ENCODE measurements at places on chromosomes 3 and 15. TPM values are rescaled to one million over a fixed set of nuclear protein-coding genes. Genes with fewer than 3 reads are reported as not detected.

The FAM3D gene
- total RNA-seq, result not detected

The PLA2G4D gene
- not detected for total RNA-seq

The MFN1 gene
- total RNA-seq, result 52.6 TPM

The STIMATE gene
- total RNA-seq, result 14.6 TPM

The FEZF2 gene
- not detected for total RNA-seq

The LRRC2 gene
- 114 TPM for total RNA-seq

The NRROS gene
- 2.9 TPM for total RNA-seq

The IL17RE gene
- total RNA-seq, result 3.2 TPM

DNA sequence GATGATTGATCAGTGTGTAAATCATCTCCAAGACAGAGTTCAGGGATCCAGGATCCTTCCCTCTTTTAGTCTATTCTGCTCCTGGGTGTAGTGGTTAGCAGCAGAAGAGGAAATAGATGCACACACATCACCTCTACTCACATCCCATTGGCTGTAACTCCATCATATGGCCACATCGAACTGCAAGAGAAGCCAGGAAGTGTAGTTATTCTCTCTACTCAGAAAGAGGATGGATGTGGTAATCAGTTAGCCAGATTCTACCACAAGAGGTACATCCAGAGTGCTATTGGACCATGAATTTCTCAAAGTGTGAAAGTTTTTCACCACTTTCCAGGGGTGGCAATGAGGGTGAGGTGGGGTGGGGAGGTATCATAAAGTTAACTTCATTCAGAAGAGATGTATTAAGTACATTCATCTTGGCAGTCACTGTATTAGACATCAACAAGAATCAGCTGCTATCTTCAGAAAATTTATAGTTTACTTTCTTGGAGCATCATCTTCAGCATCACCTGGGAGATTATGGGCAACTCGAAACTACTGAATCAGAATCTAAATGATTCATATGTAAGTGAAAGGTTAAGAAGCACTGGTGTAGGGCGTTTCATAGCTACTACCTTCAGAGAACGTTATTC, 60.6 kb upstream of the GAP43 start:
- no peak for DNase-seq

DNA sequence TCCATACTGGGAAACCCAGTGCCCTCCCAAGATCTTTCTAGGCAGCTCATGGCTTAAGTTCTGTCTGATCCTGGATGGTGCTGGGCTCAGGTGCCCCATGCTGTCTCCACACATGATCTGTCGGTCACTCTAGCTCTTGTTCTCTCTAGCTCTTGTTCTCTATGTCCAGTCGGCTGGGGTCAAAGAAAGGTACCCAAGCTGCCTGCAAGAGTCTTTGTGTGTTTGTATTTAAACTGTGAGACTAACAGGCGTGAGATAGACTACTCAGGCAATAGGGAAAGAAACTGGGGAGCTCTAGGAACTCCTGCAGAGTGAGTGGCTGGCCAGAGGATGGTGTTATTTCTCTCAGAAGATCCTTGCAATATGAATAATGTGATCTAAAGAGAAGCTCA, 40.2 kb downstream of the GPR156 start:
- no peak for DNase-seq

DNA sequence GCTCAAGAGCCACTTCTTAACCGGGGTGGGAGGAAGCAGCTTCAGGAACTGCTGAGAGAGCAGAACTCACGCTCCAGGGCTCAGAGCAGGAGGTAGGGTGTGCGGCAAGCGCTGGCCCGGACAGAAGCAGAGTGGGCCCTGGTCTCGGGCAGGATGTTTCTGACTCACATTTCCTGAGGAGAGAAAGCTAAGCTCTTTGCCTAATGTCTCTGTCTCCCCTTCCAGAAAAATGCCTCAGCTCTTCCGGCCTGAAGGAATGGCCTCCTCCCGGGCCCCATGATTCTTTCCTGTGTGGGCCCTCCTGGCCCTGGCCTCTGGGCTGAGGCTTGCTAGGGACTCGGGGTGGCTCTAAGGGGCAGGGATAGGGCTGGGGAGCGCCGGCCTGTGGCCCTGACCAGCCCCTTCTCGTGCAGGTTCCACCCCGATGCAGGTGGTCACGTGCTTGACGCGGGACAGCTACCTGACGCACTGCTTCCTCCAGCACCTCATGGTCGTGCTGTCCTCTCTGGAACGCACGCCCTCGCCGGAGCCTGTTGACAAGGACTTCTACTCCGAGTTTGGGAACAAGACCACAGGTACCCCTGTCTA, 4.1 kb upstream of the STAB1 start:
- DNase-seq, result peak; percentile 65

- DNase-seq, result no peak
Observed at GRCh38 chr3:81643721-81644120, 117.7 kb downstream of the GBE1 start.

GRCh38 chr3:42214565-42215283, 51.3 kb downstream of the CCK start:
- DNase-seq, result no peak

DNA sequence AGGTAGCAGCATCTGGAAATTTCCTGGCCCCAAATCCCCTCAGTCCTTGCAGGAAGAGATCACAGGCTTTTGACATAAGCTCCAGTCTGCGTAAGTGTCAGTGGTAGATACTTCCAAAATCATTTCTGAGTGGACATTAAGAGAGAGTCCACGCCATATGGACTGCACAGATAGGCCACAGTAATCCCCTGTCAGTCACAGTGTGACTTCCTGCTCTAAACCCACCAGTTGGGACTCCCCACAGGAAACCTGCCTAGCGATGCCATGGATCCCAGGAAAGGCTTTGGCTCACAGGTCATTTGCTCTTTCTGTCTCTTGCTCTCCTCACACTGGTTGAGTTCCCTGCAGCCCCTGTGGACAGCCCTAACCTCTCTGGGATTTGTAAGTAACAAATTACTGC, 28.8 kb upstream of the MKRN3 start:
- DNase-seq, result no peak

- peak; percentile 85 for DNase-seq
Observed at GRCh38 chr3:172511783-172512762, 11.2 kb downstream of the TNFSF10 start.

- peak; percentile 47 for DNase-seq
Observed at GRCh38 chr3:16070707-16071106, 103.8 kb upstream of the GALNT15 start.

DNA sequence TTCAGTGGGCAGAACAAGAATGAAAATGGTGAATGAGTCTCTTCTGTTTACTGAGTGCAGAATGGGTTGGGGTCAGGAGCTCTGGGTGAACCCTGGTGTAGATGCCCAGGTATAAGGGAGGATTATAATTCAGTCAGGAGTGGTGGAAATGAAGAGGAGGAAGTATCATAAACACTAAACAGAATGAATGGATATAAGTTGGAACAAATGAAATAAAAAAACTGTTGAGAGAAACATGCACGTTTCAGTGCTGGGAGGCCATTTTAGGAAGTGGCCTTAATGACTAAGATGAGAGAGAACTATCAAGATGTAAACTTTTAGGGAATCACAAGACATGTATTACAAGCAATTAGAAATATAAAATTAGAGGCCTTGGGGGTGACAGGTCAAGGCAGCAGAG, 32.8 kb upstream of the LEKR1 start:
- DNase-seq, result no peak

GRCh38 chr15:57324944-57325679, 51.2 kb upstream of the CGNL1 start:
- no peak for DNase-seq

GRCh38 chr3:100537646-100538338, 45.4 kb downstream of the TMEM45A start:
- DNase-seq, result no peak

DNA sequence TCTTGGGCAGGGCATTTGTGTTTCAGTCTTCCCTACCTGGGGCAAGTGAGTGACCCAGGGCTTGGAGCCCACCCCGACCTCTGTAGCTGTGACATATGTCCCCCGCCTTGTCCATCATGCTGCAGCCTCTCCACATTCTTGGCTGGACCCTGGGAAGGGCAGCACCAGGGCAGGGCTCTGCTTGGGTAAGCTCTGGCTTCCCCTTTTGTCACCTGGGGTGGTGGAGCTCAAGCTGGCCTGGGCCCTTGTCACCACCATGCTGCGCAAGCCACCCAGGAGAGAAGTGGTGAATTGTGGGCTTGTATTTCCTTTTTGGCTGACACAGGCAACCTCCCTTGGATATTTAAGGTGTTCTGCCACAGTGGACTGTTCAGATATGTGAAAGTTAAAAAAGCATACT, 29.3 kb downstream of the SPSB4 start:
- DNase-seq, result no peak

DNA sequence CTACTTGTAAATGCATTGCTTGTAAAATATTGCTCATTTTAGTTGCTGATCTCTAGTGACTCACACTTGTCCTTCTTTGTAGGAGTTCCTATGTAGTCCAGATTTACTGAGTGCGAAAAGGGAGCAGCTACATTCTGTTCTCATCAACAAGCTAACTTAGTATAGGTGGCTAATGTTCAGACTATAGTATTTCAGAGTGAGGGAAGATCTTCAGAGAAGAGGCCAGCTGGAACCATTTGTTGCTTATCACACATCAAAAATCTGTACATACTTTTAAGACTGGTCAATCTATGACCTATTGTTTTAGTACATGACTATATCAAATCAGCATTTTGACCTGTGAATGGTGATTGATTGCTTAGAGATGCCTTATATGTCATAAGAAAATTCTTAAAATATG, 71.3 kb upstream of the THSD4 start:
- DNase-seq, result no peak

DNA sequence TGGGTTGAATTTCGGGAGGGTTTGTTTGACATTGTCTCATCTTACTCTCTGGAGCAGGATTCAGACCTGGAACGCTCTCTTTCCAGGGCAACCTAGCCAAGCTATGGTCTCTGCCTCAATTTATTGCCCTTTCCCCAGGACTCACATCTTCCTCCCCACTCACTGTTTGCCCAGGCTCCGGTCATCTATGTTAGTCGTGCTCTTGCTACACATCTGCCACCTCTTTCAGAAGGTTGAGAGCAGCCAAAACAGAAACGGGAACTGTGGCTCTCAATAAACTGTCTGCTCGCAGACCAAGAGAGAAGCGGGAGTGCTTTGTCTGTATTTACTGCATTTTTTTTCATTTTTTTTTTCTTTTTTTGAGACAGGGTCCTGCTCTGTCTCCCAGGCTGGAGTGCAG, 81.6 kb downstream of the ST6GAL1 start:
- no peak for DNase-seq

- no peak for DNase-seq
Observed at GRCh38 chr15:26926081-26926480, 44.9 kb upstream of the GABRG3 start.

GRCh38 chr3:30496066-30496966, 110.1 kb upstream of the TGFBR2 start:
- DNase-seq, result no peak

DNA sequence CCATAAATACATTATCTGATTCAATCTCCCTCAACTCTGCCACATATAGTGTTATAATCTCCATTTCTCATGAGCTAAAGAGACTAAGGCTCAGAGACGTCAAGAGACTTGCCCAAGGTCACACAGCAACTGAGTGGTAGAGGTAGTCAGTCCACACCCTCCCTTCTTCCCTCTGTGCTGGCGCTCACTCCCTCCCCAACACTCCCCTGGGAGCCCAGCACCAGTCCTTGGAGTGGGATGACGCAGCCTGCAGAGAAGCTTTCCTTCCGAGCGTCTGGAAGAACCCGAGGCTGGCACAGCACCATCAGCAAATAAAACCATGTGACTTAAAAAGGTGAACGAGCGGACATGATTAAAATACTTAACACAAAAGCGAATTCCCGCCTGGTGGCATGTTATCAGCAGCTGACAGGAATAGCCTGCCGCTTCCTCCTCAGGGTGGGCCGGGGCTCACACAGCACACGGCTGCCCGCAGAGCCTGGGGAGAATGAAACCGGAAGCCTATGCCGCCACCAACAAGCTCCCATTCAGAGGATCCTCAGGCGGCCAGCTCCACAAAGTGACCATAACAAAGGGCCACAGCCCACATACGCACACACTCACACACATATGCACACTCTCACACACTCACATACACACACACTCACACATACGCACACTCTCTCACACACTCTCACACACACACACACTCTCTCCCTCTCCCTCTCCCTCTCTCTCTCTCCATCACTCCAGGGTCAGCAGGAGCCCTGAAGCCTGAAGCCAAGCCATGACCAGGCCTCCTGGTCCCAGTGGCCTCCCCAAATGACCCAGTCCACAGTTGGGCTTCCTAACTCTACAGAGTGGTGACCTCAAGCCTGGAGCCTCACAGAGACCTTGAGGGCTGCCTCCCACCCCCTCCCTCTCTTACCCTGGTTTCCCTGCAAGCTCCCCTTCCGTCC, 120.5 kb downstream of the XXYLT1 start:
- peak; percentile 82 for DNase-seq

GRCh38 chr3:10549617-10550230, 44.3 kb upstream of the ATP2B2 start:
- DNase-seq, result no peak

DNA sequence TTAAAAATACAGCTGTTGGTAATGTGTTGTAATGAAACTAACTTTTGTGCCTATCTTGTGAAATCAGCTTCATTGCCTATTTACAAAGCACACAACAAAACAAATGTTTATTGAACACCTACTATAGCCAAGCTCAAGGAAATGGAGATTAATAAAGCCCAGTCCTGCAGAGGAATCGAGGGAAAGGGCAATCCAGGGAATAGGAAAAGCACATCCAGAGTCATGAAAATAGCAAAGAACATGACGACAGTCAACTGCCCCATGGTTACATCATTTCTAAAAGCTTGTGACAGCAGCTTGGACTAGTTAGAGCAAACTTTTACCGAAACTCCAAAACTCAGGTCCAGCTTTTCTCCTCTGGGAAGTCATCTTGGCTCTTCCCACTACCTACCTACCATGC, 157.3 kb downstream of the LIPC start:
- DNase-seq, result no peak

DNA sequence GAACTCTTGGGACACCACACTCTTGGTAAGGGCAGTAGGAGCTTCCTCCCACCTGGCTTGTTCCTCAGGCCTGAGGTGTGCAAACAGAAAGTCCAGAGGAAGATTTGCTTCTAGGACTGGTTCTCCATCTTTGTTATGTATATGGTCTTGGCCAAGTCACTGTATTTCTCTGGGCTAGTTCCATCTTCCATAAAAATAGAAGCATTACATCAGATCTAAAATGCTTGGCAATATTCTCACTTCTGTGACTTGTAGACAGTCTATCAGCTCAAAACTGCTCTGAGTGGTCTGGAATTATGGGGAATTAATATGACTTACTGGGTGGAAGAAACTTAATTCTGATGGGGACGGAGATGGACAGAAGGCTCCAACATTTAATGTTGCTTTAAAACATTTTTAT, 55.2 kb downstream of the TMEM108 start:
- DNase-seq, result no peak

DNA sequence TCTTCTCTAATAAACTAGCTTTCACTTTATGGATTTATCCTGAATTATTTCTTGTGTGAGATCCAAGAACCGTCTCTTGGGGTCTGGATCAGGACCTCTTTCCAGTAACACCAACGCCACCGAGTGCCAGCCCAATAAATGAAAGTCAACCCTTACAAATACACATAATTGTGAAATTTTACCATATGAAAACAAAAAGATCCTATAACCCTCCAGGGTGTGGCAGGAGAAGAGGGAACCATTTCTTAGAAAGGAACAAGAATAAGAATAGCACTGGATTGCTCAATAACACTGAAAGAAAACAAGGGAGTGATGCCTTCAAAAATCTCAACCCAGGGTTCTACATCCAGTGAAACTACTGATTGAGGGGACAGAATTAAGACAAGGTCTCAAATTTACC, 51.6 kb upstream of the ACKR4 start:
- no peak for DNase-seq

Data from heart left ventricle (tissue), 16 donors.